CD4-positive, alpha-beta memory T cell (primary cell): ENCODE measurements at places on chromosomes 11 and 22.
A peak's percentile ranks its signal among the peaks of the same experiment; 100 is the strongest.

DNA sequence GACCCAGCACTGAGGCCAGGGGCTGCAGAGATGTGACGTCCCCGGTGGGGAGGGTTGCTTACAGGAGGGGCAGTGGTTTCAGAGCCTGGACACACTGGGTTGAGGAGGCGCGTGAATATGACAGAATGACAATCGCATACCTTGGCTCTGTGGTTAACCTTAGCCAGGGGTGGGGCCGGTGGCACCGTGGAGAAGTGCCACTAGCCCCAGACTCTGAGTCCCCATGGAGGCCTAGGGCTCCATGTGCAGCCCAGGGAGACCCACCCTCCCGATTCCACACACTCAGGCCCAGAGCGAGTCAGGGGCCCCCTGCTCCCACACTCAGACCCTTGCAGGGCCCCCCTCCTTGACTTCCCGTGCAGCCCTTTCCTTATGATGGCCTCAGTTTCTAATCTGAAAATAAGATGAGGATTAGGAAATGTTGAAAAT lies 3.6 kb upstream of the ACR start:
- DNase-seq = no peak

- DNase-seq = no peak
Measured at GRCh38 chr22:50678218-50678650, 5.6 kb downstream of the SHANK3 start.

GRCh38 chr22:44468973-44469372 lies 29.1 kb downstream of the RTL6 start:
- DNase-seq = no peak

DNA sequence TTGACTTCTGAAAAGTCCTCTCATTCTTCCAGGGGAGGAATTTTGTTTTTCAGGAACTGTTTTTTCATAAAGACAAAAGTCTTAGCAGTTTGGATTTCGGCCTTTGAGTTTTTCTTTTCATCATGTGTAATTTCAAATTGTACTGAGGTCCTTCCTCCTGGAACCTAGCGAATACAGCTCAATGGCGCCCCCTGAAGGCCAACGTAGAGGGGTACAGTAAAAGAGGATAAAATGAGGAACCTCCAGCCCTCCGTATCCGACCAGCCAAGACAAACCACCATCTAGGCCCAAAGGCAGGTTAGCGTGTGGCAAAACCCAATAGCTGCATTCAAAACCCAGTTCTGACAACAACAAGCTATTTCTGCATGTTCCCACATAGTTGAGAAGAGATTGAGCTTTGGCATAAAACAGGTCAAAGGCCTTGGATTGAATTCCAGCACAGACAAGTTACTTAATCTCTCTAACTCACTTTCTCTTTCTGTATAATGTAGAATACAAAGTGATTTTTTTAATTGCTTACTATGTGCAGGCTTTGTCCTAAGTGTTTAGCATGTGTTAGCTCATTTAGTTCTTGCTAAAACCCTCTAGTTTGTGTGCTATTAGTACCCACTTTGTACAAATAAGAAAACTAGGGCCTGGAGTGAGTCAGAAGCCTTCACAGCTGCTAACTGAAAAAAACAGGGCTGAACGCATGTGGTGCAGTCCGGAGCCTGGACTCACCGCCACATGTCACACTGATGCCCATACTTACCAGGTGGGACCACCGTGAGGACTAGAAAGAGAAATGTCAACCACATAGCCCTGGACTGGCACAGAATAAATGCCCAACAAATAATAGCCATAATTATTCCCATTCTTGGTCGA lies 43.2 kb upstream of the ETS1 start:
- peak; percentile 85 for DNase-seq

DNA sequence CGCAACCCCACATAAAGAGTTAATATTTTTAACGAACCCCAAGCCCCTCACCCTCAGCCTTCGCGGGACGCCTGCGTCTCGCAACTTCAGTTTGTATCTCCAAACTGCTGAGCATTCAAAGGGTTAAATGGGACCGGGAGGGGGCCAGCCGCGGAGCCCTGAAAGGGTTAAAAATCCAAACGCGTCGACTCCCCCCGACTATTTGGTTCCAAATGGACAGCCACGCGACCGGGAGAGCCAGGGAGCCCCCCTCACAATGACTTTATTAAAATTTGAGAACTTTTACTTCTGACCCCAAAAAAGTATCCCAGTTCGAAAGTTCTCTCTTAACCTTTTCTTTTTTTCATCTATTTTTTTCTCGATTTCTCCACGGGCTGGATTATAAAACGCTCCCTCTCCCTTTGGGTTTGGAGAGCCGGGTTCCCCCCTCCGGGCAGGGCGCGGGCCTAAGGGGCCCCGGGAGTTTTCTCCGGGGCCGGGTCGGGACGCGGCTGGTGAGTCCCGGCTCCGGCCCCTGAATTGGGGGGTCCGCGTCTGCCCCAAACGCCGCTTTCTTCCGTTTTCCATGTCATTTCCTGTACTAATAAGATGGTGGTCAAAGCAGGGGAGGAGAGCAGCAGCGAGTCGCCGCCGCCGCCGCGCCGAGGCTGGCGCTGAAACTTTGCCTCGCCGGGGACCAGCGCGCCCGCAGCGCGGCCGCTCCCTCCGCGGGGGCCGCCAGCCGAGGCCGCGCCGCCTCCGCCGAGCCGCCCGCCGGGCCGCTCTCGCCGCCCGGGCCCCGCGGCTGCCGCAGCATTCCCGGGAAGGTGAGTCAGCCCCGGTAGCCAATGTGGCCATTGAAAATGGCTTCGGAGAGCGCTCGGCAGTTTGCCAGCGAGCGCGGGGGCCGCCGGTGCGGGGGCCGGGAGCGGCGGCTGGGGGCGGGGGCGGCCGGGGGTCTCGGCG lies at the start of gene PRDM11:
PRDM11 (plus strand) TSS at position 568 of the 945 bp plus-strand sequence. CDS start 35,128 bp downstream, outside the sequence.
- peak; percentile 69 for DNase-seq

GRCh38 chr11:86101493-86101892 lies 32.6 kb upstream of the PICALM start:
- DNase-seq = no peak

DNA sequence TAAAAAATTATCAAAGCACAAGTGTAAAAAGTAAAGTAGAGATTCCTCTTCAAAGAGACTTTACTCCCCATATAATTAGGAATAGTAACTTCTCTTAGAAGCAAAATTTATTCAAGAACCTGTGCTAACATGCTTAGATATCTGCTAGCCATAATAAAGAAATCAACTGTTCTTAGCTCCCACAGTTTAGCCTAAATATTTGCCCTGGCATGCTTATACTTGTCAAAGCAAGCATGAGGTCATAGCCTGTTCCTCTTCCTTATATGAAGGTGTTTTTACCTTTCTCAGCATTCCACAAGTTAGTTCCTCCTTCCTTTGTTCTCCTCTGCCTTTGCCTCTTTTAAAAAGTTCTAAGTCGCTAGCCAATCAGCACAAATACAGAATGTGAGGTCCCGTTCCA lies 30.3 kb downstream of the RIC3 start:
- no peak for DNase-seq

DNA sequence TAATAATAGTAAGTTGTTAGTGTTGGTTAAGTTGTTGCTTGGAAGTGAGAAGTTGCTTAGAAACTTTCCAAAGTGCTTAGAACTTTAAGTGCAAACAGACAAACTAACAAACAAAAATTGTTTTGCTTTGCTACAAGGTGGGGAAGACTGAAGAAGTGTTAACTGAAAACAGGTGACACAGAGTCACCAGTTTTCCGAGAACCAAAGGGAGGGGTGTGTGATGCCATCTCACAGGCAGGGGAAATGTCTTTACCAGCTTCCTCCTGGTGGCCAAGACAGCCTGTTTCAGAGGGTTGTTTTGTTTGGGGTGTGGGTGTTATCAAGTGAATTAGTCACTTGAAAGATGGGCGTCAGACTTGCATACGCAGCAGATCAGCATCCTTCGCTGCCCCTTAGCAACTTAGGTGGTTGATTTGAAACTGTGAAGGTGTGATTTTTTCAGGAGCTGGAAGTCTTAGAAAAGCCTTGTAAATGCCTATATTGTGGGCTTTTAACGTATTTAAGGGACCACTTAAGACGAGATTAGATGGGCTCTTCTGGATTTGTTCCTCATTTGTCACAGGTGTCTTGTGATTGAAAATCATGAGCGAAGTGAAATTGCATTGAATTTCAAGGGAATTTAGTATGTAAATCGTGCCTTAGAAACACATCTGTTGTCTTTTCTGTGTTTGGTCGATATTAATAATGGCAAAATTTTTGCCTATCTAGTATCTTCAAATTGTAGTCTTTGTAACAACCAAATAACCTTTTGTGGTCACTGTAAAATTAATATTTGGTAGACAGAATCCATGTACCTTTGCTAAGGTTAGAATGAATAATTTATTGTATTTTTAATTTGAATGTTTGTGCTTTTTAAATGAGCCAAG lies 2.7 kb downstream of the NEAT1 start:
- DNase-seq = peak; percentile 98

DNA sequence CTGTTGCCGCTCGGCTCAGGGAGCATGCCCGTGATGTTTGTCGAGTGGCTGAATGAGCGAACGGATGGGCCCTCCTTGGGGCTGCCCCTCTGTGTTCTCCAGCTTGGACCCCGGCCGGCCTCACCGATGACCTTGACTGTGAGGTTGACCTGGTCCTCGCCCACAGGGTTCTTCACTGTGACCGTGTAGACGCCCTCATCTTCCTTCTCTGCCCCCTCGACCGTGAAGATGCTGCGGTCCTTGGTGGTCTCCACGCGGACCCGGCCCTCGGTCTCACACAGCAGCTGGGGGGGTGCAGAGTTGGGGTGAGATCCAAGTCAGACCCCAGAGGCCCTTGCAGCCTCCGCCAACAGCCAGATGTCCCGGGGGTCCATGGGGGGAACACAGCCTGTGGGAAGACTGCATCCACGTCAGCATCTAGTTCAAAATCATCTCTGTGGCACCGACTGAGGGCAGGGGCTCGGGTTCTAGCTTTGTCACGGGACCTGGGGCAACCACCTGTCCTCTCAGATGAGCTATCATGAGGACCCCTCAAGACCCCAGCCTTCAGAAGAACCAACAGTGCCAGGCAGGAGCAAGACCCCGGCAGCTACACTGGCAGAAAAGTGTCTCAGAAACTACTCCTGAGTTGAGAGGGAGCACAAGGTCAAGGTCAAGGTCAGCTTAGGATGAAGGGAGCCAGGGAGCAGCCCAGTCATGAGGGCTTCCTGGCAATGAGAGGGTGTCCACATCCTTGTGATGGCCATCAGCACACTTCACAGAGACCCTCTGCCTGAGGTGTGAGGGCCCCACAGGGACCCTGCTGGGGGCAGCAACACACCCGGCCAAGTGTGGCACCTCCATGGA lies 13.9 kb downstream of the MYBPC3 start:
- DNase-seq = no peak

DNA sequence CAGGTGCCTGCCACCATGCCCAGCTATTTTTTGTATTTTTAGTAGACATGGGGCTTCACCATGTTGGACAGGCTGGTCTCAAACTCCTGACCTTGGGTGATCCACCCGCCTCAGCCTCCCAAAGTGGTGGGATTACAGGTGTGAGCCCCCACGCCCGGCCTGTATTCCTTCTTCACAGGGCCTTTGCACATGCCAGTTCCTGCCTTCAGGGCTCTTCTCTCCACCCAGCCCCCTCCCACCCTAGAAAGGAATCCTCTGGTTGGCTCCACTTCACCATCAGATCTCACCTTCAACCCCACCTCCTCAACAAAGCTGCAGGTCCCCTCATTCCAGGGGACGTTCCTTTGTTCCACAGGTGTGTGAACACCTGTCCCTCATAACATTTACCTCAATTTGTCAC lies 2.0 kb downstream of the POLR3H start:
- DNase-seq = no peak

DNA sequence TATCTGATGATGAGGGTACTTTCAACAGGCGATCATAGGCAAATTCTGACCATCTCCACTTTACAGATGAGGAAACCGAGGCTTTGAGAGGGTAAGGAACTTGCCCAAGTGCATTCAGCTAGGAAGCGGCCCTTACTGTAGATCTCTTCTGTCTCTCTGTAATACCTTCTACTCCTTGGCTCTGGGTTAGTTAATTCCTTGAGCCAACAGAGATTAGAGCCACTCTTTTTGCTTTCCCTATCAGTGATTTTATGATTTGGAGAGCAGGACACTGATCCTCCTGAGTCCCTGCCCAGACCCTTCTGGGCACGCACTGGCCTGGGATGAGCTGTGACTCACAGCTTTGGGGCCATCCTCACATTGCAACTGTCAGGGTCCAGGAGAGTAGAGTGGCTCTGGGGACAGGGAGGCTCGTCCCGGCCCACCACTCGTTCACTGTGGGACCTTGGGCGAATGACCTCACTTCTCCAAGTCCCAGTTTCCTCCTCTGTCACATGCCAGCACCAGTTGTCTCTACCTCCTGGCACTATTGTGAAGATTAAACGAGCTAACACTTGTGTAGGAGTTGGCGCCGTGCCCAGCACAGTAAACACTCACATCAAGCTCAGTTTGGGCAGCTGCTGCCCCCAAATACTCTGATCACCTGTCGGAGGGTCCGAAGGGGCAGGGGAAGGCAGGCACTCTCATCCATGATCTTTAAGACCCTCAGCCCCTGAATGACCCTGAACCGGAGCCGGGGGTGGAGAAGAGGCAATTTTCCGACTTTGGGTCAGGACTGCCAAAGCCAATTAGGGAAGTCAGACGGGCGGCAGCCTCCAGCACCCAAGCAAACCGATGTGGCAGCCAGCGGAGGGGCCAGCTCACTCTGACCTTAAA lies 235.0 kb downstream of the MIAT start:
- DNase-seq = no peak

- no peak for DNase-seq
Measured at GRCh38 chr22:29391546-29391945, 3.2 kb upstream of the AP1B1 start.

DNA sequence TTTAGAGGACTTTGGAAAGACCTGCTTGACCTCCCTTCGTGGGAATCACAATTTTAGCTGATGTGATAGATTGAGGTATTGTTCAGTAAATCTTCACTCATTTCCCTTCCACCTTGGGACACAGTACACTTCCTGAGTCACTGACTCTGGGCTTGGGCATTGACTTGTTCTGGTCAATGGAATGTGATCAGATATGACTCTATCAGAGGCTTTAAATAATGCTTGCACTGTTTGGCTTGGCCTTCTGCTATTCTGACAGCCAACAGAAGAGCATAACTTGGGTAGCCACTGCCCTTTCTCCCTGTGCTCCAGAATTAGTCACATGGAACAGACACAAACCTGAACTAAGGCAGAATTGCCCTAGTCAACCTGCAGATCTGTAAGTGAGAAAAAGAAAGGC lies 12.5 kb downstream of the PRR5L start:
- DNase-seq = no peak

GRCh38 chr11:61969838-61970662 lies 2.6 kb upstream of the FTH1 start:
- DNase-seq = no peak

DNA sequence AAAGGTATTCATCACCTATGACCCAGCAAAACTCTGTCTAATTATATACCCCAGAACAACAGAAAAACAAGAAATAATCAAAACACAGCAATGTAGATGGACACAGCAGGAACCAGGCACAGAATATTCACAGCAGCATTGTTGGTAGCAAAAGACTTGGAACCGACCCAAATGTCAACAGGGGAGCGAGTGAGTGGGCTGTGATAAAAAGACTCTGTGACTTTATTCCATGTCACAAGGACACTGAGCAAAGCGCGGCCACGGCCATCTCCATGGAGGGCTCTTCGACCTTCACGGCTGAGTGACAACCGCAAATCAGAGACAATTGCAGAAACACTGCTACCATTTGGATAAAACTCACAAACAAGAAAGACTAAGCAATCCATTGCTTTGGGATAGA lies 1373.1 kb downstream of the TBC1D22A start:
- DNase-seq = no peak

- no peak for DNase-seq
Measured at GRCh38 chr22:24599514-24599913, 3.5 kb upstream of the GGT1 start.

GRCh38 chr11:110447897-110448745 lies 18.4 kb downstream of the FDX1 start:
- DNase-seq = peak; percentile 19

GRCh38 chr11:123690485-123690884 lies 36.1 kb upstream of the SCN3B start:
- no peak for DNase-seq
